ENCODE measurements at places on chromosomes 2 and 18.
A peak's percentile ranks its signal among the peaks of the same experiment; 100 is the strongest.

GRCh38 chr2:20617892-20618467 lies 32.9 kb downstream of the HS1BP3 start:
- DNase-seq: peak; percentile 95

DNA sequence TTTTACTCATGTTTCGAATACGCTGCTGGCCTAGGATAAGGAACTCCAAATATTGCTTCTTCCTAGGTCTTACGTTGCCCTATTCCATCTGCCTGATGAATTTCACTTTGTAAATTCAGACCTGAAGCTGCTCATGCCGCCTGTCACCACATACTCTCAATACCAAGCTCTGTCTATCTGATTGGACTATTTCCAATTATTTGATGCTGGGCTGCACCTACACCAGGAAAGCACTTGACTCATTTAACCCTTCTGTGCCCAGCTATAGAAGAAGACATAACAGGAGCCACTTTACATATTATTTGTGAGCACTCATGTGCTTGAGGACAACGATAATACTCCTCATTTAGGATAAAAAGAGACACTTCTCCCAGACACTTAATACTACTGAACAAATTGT lies 1293.9 kb upstream of the LRRTM1 start:
- DNase-seq: no peak

- no peak for DNase-seq
Measured at GRCh38 chr2:161206471-161207032, 46.3 kb downstream of the TANK start.

DNA sequence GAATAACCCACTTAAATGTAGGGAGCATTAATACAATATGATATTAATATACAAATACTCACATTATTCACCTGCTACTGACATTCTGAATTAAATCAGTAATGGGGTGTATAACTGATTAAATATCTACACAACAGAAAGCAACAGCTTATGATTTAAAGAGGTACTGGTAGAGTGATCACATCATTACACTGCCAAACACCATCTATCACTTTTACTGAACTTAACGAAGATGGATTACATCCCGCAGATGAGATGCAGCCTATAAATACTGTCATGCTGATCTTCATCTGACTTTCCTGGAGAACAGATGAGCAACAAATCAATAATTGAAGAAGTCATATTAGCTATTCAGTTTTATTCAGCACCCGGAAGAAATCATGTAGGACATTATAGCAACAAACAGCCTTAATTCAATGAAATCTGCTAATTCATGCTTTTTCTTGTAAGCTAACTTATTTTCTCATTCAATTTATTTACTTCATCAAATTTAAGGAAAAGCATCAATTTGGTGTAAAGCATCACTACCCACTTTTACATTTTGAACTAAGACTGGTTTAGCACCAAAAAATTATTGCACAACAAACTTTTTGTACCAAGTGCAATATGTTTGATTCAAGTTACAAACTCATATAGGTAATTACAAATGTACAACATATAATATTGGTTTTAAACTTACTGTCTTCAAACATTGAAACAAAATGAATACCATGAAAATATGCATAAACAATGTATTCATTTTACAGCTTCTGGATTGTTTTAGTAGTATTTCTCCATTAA lies 1509.0 kb downstream of the LRP1B start:
- no peak for DNase-seq

DNA sequence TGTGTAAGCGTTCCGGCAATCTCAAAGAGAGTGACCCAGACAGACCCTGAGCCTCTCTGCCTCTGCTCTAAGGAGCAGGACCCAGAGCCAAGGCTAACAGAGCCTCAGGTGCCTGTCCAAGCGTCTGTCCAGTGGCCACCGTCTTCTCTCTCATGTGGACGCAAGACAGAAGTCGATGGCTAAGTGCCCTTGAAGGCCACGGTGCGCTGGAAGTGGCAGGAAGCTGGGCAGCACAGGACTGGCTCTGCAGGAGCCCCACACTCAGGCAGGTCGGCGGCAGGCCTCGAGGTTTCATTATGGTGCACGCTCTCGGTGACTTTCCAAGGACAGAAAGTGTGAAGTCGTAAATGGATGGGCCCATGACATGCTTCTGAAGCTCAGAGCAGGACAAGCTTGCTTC lies 49.1 kb downstream of the HDAC4 start:
- no peak for DNase-seq

DNA sequence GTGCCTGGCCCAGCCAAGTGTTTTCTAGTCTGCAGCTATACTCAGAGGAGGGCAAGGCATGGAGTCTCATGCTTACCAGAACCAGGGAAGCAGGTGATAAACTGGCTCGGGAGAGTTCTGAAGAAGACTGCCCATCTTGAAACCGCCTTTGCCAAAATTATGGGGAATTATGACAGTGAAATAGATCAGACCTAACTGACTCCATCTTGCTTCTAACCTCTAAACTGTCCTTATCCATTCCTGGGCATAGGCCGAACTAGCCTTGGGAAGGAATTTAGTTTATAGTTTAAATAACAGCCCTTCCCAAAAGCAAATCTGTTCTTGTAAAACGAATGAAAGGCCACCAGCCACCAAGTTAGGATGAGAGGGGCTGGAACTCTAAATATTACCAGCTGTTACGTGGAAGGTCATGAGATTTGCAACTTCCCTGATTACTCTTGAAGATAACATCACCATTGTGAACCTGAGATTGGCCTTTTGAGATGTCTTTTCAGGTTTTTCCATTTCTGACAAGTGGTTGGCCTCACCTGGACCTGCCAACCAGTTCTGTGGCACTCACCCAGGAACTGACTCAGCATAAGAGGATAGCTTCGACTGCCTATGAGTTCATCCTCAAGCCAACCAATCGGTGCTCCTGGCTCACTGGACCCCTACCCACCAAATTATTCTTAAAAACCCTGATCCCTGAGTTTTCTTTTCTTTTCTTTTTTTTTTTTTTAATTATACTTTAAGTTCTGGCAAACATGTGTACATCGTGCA lies 23.4 kb downstream of the CHCHD5 start:
- no peak for DNase-seq

All from trophoblast cell (in vitro differentiated cells and primary cell).